ENCODE measurements at places on chromosomes 16 and 17.

DNA sequence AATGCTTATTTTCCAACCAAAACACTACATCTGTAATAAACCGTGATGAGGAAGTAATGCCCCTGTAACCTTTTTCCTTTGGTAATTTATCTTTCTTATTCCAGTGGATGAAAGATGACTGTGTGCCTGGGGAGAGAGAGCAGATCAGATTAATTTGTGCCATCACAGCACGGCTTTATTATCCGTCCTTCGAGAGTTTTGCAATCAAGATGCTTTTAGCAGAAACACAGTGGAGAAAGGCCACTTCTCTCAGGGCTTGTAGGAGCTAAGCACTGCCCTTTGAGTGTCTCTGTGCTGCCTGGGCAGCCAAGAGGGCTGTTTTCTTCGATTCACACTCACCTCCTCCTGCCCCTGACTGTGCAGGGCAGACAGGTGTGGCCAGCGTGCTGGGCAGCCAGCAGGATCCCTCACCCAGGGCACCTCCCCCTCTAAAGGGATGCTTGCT, 190.2 kb downstream of the PRKCA start:
- no peak for DNase-seq

DNA sequence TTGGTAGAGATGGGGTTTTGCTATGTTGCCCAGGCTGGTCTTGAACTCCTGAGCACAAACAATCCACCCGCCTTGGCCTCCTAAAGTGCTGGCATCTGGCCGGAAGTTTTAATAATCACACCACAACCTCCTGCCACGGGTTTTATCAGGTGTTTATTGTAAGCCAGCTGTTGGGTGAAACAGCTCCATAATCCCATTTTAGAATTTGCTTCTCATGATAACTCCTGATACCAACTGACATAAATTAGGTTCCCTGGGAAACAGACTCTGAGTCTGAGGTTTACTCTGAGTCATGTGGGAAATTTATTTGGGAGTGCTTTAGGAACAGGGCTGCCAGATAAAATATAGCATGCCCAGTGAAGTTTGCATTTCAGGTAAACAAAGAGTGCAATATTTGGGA, 122.6 kb upstream of the MED13 start:
- no peak for DNase-seq

GRCh38 chr17:50059256-50059655, 3.3 kb downstream of the ITGA3 start:
- no peak for DNase-seq

GRCh38 chr17:41932816-41933389, 2.5 kb downstream of the ODAD4 start:
- DNase-seq = no peak

GRCh38 chr17:13477180-13477611, 124.5 kb downstream of the HS3ST3A1 start:
- no peak for DNase-seq

- DNase-seq = no peak
Observed at GRCh38 chr16:23453338-23454052, 506 bp upstream of the COG7 start.

Measured in C1 segment of cervical spinal cord (tissue), 14 donors.